ENCODE measurements at places on chromosomes 12 and 14. TPM values are rescaled to one million over a fixed set of nuclear protein-coding genes. Genes with fewer than 3 reads are reported as not detected.

The CABP1 gene
- 0.15 TPM for polyA plus RNA-seq

The ATF7IP gene
- 6.4 TPM for polyA plus RNA-seq

The ACTN1 gene
- polyA plus RNA-seq = 245 TPM

The SLCO1B1 gene
- polyA plus RNA-seq = 1.5 TPM

The MAPKAPK5 gene
- 33.9 TPM for polyA plus RNA-seq

The BHLHE41 gene
- 1.1 TPM for polyA plus RNA-seq

The GLIPR1L2 gene
- polyA plus RNA-seq = 0.57 TPM

The ZC2HC1C gene
- 2.7 TPM for polyA plus RNA-seq

The OASL gene
- polyA plus RNA-seq = 0.90 TPM

DNA sequence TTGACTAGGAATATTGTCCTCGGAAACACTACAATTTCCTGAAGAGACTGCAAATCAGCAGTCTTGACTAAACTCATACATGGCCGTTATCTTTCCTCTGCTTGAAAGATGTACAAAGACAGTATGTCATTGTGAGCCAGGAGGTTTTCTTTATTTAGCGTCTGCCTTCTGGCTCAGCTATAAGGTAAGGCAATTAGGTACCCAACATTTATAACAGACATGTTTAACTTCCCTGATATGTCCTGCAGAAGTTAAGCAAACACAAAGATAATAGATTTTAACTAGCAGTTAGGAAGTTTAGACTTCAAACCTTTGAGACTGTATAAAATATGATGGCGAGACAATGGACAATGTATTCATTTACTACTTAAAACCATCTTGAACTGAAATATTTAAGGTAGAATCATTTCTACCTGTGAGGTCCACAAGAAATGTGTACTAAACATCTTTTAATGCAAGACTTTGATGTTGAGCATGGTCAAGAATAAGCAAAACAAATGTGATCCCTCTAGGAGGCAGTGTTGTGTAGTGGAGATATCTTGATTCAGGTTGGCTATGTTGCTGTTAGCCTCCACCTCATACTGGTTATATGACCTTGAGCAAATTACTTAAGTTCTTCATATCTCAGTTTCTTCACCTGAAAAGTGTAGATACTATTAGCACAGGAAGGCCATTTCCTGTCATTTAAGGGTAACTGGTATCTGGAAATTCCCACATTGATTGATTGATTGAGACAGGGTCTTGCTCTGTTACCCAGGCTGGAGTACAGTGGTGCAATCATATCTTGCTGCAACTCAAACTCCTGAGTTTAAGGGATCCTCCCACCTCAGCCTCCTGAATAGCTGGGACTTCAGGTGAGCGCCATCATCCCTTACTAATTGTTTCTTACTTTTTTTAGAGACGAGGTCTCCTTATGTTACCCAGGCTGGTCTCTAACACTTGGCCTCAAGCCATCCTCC lies 96.3 kb upstream of the EEA1 start:
- peak; percentile 13 for DNase-seq

DNA sequence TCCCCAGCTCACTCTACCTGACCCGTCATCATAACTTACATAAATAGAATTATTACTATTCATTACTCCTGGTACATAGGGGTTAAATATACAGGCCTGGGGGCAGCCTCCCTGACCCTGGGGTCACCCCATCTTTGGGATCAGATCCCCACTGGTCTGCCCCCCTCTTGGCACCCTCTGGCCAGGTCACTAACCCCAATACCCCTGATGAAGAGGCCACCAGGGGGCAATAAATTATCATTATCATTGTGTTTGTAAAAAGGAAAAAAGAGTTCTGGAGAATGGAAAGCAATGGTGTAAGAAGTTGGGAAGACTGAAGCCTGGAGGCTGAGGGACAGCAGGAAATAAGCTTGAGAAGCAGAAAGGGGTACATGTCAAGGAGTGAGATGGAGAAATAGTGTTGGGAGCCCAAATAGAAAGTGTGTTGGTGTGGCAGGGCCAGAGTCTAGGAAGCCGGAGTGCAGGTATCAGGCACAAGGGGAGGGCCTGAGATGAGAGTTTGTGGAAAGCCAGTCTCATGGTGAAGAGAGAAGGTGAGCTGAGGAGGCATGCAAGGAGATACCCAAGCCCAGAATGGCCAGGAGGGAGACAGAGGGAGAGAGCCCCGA lies 6.1 kb upstream of the AAAS start:
- peak; percentile 60 for DNase-seq

DNA sequence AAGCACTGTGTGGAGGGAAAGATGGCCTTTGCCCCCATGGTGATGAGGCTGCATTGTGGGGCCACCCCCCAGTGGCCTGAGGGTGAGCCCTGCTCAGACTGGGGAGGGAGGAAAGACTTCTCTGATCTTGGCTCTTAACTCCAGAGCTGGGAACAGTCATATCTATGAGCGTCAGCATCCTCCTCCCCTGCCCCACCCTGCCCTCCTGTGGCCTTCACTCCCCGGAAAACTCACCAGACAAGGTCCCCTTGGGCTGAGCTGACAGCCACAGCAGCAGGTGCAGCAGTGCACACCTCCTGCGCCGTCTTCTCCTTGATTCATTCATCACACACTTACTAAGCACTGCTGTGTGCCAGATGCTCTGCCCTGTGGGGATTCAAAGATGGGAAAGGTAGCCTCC lies 98.8 kb downstream of the B4GALNT3 start:
- DNase-seq = no peak

- DNase-seq = no peak
Measured at GRCh38 chr12:90939382-90939781, 15.6 kb downstream of the CCER1 start.

DNA sequence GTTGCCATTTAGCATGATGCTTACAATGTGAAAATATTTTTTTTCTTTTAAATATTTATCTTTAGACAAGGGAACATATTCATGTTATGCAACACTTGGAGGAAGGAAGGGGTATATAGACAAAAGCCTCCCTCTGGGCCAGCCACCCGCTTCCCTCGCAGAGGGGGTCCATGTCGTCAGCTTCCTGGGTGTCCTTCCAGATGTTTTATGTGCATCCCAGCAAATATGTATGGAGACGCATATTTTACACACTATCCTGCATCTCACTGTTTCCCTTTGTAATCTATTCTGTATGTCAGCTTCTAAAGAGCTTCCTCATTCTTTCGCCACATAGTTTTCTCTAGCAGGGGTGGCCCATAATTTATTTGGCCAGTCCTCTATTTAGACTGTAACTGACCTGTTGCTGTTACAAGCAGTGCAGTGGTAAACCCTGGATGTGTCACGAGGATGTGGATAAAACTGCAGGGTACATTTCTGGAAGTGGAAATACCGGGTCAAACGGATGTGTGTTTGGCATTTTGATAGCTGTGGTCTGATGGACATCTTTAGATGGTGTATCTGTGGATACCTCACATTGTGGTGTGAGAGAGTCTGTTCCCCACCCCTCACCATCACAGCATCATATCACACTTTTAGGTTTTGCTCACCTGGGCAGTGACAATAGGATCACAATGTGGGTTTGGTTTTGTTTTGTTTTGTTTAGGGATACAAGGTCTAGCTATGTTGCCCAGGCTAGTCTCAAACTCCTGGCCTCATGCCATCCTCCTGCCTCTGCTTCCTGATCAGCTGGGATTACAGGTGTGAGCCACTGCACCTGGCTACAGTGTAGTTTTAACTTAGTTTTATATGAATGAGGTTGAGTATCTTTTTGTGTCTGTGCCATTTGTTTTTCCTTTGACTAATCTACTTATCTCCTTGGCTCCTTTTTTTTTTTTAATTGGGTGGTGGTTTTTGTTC lies 31.6 kb downstream of the FAM222A start:
- DNase-seq = no peak

DNA sequence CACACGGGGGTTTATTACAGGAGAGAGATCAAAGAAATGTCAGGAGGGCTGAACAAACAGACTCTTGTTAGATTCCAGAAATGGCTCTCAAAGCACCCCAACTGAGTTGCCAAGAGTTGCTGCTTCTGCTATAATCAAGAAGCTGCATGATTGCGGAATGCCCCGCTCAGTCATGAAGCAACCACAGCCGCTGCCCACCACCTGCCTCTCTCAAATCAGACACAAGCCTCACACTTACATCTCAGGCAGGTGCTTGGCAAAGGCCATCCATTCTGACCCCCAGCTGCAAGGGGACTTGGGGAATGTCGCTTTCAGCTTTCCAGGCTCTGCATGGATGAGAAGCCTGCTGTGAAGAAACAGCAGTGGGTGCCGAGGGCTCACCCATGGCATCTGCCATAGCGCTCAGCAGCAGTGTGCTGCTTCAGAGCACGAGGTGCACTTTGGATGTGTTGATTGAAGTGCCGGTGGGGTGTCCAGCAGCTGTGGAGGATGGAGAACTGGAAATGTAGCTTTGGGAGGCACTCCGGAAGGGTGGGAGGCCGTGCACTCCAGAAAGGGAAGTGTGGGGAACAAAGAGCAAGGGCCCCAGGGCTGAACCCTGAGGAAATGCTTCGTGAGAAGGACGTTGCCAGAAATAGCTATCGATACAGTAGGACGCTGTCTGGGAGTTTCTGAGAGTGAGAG lies 37.7 kb downstream of the LRRC74A start:
- DNase-seq = no peak

- peak; percentile 63 for DNase-seq
Measured at GRCh38 chr12:104181313-104181712, 34.3 kb upstream of the TXNRD1 start.

DNA sequence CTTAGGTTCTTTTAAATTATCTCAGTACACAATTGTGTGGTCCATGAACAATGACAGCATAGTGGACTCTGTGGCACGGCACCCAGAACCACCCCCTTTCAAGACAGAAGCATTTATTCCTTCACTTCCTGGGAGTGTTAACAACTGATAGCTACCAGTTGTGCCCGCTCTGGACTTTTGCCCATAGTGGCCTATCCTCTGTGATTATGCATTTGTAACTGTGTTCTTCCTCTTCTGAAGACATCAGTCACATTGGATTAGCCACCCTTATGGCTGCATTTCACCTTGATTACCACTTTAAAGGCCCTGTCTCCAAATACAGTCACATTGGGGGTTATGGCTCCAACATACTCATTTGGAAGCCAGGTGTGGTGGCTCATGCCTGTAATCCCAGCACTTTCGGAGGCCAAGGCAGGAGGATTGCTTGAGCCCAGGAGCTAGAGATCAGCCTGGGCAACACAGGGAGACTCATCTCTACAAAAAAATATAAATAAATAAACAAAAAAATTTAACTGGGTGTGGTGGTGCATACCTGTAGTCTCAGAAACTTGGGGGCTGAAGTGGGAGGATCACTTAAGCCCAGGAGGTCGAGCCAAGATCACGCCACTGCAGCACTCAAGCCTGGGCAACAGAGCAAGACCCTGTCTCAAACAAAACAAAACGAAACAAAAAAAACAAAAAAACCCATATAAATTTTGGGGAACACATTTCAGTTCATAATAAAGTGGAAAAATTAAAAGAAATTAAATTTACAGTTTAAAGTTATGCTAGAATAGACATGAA lies 27.6 kb upstream of the PHC1 start:
- DNase-seq = no peak

DNA sequence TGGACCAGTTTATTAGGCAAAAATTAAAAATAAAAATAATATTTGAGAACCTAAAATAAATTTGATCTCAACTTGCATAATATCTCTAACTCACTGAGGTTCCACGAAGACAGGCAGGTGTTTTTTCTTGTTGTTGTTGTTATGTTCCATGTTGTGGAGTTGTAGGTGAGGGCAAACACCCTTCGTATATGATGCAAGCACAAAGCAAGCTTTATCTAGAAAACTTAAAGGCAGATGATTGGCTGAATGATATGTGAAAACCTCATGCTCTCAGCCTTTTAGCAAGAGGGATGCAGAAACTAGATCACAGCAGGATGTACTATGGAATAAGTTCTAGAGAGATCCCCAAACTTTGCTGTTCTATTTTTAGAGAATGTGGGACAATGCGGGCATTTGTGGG lies 502.7 kb downstream of the ETNK1 start:
- DNase-seq = no peak

- no peak for DNase-seq
Measured at GRCh38 chr14:31410048-31410650, 10.2 kb downstream of the HEATR5A start.

DNA sequence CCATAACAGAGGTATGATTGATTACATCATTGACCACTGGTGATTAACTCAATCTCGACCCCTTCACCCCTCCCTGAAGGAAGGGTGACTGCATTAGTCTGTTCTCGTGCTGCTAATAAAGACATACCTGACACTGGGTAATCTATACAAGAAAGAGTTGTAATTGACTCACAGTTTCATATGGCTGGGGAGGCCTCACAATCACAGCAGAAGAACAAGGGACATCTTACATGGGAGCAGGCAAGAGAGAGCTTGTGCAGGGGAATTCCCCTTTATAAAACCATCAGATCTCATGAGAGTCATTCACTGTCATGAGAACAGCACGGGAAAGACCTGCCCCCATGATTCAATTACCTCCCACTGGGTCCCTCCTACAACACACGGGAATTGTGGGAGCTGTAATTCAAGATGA lies 55.9 kb upstream of the TMCC3 start:
- no peak for DNase-seq

GRCh38 chr12:120814903-120815429 lies 89.2 kb downstream of the SPPL3 start:
- no peak for DNase-seq

- DNase-seq = peak; percentile 14
Measured at GRCh38 chr12:62660756-62661155, 194.1 kb downstream of the MON2 start.

- DNase-seq = no peak
Measured at GRCh38 chr12:28409892-28410291, 219.6 kb downstream of the CCDC91 start.

- no peak for DNase-seq
Measured at GRCh38 chr12:77349689-77350370, 284.5 kb upstream of the E2F7 start.

DNA sequence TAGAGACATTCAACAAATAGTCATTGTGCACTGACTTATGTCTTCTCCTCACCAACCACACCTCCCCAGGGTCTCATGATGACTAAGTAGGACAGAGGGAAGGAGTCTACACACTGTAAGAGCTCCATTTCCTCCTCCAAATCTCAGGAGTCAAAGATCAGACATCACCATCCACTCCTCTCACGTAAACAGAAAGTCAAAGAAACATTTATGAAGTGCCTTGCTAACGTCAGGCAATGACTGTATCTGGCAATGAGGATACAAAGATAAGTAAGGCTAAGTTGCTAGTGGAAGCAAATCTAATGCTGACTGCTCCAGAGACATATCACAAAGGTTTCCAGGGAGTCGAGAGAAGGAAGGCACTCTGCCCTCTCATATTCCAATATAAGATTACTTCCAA lies 88.9 kb downstream of the SLC2A13 start:
- peak; percentile 18 for DNase-seq

- no peak for DNase-seq
Measured at GRCh38 chr12:31815096-31815495, 86.3 kb upstream of the AMN1 start.

DNA sequence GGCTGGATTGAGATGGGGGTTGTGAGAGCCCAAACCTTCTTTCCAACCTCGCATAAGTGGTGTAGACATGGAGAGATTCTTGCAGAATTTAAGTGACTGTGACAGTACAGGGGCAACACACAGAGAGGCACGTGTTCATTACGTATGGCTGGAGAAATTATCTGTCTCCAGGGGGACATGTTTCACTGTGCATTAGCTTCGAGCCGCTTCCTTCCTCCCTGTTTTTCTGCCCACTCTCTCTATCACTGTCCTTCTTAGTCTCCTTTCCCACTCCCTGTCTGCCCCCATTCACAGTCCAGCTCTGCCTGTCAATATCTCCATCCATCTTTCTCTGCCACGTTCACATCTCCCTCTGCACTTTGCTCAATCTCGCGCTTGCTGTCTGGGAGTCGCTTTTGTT lies 11.5 kb upstream of the C14orf93 start:
- no peak for DNase-seq
